Hematopoietic multipotent progenitor cell (in vitro differentiated cells): ENCODE measurements at places on chromosomes 1 and 21. TPM values are rescaled to one million over a fixed set of nuclear protein-coding genes. Genes with fewer than 3 reads are reported as not detected.
A peak's percentile ranks its signal among the peaks of the same experiment; 100 is the strongest.

DNA sequence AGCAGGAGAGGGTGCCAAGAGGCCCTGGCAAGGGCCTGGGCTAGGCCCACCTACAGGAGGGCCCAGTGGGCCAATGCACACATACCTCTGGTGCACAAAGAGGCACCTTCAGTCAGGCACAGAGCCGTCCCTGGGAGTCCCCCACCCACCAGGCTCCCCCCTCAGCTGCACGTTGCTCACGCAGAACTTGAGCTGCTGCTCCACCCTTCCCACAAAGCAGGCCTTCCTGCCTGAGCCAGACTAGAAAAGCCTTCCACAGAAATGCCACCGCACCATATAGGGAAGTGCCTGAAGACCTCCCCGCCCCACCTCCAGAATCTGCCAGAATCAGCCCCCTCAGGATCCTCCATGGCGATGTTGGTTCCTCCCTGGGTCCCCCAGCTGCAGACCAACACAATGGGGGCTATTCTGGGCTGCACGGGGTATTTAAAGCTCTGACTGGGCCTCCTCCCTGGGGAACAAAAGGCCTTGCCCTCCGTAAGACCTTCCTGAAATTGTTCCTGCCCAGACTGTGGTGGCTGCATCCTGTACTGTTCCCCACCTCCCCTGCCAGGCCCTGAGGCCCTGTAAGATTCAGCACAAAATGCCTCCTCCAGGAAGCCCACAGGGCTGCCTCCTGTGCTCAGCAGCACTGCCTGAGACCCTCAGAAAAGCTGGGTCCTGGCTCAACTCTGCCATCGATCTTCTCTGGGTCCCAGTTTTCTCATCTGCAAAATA lies 27.2 kb downstream of the HSPG2 start:
- no peak for DNase-seq

DNA sequence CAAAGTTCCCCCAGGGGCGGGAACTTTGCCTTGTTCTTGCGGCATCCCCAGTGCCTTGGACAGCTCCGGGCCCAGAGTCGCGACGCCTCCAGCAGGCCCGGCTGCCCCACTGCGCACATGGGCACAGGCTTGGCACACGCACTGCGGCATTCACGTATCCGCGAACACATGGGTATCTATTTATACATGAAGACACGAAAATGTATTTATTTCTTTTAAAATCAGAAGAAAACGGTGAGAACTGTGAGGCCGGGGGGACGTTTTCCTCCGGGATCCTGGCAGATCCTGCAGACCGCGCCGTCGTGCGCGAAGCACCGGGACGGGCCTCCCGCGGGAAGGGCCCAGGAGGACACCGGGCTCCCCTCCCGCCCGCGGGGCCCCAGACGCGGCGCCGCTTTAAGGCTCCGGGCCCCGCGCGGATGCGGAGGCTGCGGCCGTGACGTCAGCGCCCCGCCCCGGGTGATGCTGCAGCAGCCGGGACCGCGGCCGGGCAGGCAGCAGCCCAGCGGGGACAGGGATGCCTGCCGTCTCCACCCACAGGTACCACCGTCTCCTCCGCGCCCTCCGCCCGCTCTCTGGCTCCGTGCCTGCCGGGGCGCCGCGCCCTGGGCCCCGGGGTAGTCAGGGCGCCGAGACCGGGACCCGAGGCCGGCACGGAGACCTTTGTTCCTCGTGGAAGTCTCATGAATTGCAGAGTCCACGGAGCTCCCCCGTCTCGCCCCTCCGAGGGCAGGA lies at the start of gene SLC45A1:
Gene SLC45A1, plus strand, starts transcription at position 468 of the 735 bp plus-strand sequence. CDS start 6,216 bp downstream, outside the sequence.
- DNase-seq = peak; percentile 62

DNA sequence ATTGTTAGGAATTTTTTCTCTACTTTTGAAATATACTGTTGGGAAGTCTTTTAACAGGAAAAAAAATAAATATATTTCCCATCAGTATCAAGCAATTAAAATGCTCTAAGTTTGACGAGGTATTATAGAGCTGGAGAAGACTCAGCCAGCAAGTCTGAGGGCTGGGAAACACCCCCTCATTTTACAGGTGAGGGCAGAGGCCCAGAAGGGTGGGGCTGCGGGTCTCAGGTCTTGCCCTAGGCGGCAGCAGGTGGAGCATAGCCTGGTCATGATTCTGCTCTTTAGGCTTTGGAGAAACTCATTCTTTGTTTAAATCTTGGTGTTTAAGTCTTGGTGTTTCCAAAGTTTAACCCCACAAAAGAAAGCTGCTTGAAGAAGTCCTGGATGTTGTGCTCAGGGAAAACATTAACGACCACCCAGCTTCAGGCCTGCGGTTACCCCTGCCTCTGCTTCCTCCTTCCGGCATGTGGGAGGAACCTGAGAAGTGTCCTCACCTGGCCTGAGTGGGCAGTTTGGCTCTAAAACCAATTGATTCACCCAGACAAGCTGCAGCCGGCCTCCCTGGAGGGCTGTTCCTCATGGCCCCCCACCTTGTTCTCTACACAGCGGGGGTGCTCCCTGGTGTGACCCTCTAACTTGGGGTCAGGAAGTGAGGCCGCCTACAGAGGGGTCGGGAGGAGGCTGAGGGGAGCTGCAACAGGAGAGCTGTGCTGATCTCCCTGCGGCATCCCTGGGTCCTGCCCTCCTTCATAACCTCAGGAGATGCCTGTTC lies 41.7 kb downstream of the OLFML2B start:
- no peak for DNase-seq

DNA sequence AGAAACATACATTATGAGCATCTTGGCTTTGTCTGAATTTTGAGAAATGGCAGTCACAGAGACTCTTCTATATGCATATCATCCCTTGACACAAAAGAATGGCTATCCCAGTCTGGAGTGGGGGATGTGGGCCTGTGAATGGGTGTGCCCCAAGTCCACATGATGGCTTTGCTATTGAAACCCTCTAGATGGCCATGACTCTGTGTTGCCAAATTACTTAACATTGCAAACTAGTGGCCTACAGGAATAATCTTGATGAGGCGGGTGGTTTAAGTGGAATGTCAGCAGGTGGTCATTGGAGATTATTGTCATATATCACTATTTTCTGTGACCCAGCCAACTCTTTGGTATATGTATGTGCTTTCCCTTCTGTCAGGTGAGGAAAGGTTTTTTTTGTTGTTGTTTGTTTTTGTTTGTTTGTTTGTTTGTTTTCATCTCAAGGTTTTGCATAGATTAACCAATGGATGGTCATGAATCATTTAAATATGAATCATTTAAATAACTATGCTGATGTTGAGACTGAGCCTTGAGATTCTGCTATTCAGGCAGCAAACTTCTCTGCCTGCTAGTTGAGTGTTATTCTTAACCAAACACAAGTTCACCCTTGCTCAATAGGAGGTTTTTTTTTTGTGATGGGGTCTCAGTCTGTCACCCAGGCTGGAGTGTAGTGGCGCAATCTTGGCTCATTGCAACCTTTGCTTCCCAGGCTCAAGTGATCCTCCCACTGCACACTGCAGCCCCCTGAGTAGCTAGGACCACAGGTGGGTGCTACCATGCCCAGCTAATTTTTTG lies 103.0 kb downstream of the NOS1AP start:
- no peak for DNase-seq

Gene ARHGEF11
- total RNA-seq = 14.5 TPM

DNA sequence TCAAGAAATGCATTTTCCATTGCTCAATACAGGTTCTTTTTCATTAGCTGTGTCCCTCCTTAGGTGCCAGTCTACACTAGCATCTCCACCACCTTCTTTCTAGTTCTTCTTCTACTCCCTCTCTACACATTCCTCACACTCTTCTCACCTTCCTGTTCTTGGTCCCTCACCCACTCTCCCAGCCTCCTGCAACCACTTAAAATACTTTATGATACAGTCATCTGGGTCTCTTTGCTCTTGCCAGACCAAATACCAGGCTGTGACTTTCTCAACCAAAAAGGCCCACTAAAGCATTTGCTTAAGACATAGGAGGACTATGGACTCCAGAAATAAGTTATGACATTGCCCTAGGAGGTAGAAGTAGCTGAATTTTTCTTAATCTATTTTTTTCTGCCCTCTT lies 35.1 kb downstream of the PIGM start:
- no peak for DNase-seq

DNA sequence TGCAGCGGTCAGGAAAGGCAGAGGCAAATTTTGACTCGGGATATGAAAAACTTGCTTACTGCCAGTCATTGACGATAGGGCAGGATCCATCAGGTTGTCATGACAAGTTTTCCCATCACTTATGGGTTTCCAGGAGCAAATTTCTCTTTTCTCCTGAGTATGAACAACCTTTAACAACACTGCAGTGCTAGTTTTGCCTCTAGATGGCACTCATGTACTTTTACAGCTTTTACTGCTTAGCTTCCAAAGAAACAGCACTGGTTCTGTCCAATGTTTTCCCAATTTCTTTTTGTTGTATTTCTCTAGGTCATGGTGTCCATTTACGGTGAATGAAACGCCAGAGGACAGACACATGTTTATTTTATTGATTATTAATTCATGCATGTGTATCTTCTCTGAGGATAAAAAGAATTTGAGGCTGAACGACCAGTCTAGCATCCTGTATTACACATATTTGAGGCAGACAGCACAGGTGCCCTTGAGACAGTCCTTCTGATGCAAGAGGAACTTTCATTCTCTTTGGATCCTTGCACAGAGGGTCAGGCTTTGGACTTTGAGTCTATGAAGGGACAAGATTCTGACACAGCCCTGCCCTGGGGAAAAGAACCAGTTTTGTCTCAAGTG lies 112.3 kb upstream of the TRABD2B start:
- DNase-seq = peak; percentile 32

Gene RHBG
- not detected for total RNA-seq

DNA sequence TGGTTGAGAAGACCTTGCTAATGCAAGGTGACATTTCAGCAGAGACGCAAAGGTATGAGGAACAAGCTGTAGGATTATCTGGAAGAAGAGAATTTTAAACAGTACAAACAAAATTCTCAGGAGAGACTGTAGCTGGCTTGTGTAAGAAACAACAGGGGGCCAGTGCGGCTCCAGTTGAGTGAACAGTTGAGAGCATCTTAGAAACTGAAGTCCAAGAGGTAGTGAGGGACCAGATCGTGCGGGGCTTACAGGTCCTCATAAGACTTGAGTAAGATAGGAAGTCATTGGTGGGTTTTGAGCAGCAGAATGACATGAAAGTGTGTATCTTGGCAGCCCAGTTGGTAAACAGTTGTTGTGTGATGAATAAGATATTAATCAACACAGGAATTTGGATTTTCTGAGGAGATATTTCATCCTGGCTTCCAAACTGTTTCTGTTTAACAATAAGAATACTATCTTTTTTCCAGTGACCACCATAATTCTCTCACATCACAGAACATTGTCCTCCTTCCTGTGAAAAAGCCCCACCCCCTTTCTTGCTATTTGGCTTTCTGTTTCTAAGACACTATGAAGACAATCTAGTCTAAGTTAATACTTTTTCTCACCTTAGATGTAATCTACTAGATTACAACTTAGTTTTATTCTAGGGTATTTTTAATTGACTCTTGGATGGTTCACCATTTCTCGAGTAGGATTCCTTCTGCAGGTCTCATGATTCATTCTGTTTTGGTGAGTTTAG lies 62.4 kb downstream of the SASS6 start:
- DNase-seq = no peak

- DNase-seq = no peak
Observed at GRCh38 chr21:36282568-36283230, 37.3 kb upstream of the MORC3 start.

DNA sequence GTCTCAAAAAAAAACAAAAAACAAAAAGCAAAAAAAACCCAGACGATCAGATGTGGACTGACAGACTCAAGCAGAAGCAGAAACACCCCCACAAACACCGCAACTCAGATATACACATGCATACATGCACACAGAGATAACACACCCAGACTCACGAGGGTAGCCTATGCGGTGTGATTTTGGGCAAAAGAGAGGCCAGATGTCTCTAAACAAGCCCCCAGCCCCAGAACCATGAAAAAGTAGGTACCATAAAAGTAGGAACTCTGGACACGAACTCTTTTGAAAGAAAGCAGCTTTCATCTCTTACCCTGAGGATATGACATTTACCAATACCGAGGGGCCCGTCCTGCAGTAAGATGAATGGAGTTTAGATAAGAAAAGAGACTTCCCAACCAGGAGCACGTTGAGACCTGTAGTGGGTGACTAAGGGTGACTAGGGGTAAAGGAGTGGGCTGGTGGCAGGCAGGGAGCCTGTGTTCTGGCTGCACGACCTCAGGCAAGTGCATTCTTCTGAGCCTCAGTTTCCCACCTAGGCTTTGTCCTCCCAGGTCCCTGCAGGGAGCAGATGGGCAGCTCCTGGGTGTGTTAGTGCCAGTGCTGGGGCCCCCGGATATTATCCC lies 1.5 kb upstream of the TINAGL1 start:
- DNase-seq = no peak

DNA sequence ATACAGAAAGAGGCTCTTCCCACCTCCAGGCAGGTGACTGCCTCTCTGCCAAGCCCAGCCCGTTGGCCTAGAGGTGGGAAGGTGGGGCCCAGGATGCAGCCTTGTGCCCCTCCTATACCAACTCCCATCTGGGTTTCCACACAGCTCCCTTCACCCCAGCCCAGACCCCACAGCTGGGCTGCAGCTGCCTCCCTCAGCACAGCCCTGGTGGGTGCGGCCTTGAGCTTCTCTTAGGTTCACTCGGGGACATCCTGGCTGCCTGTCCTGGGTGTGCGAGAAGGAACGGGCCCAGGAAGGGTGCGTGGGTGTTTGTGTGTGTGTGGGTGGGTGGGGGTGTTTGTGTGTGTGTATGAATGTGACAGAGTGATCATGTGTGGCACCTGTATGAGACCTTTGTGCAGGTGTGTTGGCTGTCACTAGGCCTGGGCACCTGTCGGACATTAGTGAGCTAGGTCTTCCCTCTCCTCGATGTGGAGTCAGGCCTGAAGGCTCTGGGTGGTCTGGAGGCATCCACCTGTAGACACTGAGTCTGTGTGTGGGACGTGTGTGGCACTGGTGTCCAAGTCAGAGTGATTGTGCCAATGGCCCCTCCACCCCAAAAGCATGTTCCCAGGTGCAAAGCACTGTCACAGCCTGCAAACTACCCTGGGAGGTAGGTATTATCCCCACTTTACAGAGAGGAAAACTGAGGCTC lies 30.7 kb downstream of the FOXO6 start:
- no peak for DNase-seq

DNA sequence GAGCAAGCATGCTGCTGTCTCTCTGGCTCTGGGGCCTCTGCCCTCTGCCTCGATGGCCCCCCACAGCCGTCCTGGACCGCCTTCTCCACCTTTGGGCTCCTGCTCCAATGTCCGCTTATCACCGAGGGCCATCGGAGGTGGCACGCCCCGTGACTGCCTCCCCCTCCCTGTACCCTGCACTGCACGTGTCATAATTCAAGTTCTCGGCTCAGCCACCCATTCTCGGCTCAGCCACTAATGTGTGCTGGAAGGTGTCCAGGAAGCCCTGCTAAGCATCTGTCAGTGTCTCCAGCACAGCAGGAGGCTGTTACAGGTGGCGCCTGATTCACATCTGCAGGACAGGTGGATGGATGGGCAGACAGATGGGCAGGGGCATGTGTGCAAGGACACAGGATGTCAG lies 45.5 kb downstream of the TP73 start:
- no peak for DNase-seq
